ENCODE measurements at places on chromosomes 16 and 17.

DNA sequence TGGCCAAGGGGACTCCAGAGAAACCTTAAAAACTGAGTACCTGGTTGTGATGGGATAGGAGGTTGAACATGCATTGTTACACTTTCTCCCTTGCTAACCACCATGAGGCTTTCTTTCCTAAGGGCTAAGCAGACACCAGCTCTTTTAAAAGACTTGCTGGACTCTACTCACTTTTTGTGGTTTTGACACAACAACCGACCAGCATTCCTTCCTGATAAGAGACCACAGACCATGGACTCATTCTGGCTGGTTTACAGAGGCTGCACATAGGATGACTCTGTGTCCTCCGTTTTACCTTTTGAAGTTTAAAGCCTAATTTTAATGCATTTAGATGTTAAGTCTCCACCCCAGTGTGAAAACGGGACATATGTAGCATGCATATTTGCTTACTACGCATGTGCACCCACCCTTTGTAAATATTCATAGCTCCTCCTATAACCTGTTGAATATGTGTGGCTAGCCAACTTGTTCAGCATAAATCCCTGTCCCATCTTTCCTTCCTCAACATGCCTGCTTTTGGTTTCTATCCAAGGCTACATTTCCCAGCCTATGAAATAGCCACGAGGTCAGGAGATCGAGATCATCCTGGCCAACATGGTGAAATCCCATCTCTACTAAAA is 475.9 kb downstream of the GRIN2A start:
- no peak for DNase-seq

DNA sequence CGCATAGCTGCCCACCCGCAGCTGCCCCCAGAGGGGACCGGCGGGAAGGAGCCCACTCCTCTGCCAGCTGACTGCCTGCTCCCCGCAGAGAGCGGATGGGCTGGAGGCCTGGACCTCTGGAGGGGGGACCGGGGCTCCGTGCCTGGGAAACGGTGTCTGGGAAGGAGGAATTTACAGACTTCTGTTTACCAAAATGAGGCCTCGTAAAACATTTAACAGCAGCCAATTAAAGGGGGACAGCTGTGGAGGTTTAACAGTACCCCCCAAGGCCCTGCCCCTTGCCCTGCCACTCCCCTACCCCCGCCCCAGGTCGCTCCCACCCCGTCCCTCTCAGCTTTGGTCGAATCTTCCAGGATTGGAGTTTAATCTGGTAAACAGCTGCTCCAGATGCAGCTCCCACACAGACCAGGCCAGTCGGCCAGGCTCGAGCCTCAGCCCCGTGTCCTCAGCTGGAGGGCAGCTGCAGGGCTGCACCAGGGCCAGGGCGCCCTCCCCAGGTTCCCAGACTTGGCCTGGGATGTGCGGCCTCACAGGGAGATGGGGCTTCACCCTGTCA is 41.1 kb downstream of the BAHCC1 start:
- DNase-seq, result no peak

- no peak for DNase-seq
Observed at GRCh38 chr17:17808706-17809432, 27.9 kb downstream of the SREBF1 start.

GRCh38 chr17:31320791-31321190 is 631 bp downstream of the EVI2A start:
- no peak for DNase-seq

GRCh38 chr17:55340686-55341085 is 75.9 kb downstream of the HLF start:
- no peak for DNase-seq

DNA sequence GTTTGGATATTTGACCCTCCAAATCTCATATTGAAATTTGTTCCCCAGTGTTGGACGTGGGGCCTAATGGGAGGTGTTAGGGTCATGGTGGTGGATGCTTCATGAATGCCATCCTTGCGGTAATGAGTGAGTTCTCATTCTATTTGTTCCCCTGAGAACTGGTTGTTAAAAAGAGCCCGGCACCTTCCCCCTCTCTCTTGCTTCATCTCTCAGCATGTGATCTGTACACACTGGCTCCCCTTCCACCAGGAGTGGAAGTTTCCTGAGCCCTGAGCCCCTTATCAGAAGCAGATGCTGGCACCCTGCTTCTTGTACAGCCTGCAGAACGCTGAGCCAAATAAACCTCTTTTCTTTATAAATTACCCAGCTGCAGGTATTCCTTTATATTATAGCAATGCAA is 25.6 kb downstream of the PIK3R6 start:
- DNase-seq, result no peak

- no peak for DNase-seq
Observed at GRCh38 chr17:12104831-12105230, 84.2 kb downstream of the MAP2K4 start.

- peak; percentile 97 for DNase-seq
Observed at GRCh38 chr16:27203507-27204311, at the start of gene KDM8. TSS of gene KDM8 (plus strand) at chr16:27203526. CDS start at chr16:27210124, 6,598 bp downstream.

GRCh38 chr16:70751593-70751992 is 49.4 kb downstream of the VAC14 start:
- DNase-seq, result no peak

DNA sequence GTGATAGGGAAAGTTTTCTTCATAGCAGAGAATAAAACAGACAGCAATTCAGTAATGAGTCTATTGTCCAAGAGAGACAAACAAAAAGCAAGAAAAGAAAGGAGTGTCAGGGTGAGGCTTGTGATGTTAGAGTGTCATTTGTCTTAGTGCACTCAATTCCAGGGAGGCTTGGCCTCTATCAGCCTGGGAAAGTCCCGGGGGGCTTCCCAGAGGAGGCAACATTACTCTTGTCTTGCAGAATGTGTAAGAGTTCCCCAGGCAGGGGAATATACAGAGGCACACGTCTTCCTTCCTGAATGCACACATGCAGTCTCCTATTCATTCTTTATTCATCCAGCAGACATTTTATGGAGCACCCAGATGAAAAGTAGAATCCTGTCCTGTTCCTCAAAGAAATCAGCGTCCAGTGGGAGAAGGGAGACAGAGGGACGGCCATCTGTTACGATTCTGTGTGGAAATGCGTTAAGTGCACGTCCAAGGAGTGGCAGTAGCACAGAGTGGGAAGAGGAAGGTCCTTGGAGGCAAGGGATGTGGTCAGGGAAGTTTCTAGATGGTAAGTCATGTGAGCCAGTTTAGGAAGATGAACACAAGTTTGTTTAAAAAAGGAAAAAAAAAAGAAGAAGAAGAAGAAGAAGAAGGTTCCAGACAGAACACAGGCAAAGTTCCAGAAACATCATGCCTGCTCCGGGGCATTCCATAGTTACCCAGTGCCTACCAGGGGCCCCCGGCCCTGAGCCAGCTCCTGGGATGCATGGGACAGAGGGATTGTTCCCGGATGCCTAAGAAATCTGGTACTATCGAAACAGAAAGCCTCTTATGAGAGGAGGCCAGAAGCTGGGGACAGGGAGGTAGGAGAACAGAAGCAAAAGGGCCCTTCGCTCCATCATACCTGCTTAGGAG is 21.1 kb downstream of the CACNG4 start:
- DNase-seq, result no peak

DNA sequence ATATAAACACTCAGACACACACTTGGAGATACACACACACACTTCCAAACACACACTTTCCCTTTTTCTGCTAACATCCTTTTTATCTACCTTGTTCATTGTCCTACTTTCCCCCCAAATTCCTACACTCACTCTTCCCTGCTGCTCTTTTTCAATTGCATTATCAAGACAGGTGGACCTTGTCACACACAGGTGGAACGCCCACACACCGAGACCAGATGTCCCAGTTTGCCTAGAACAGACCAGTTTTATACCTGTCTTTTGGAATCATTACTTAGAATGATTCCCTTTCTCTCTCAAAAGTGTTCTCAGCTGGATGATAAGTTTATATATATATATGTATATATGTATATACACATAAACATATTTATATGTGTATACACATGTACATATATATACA is 50.7 kb upstream of the ARHGAP44 start:
- no peak for DNase-seq

DNA sequence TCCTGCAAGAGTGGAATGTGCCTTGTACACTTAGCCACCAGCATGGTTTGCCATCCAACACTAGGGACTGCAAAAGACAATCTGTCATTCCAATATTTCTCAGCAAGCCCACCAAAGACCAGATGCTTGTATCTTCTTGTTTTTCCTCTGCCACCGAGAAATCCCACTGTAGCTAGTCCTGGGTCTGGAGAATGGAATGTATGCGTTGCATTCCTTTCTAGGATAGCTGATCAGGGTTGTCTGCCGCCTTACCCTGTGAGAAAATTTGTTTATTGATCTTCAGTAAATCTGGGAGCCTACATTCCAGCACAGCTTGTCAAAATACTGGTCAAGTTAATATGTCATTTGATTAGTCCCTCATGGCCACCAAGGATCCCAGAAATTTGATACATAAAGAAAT is 28.1 kb upstream of the ADAMTS18 start:
- no peak for DNase-seq

GRCh38 chr17:43574348-43574747 is 28.2 kb upstream of the ETV4 start:
- DNase-seq, result no peak

DNA sequence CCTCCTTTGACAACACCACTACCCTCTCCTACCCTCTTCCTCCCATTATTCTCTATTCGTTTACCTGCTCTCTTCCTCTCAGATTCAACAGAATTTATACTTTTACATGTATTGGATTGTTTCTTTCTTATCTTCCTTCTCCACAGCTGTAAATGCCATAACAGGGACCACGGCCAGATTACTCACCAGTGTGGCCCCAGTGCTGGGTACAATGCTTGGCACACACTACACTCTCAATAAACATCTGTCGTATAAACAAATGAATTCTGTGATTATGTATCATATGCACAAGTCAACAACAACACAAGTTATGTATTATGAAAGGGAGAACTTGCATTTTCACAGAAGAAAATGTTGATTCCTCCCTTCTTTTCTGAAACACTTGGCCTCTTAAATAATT is 20.0 kb downstream of the AARSD1 start:
- DNase-seq, result no peak

GRCh38 chr16:30947859-30948666 is 805 bp upstream of the ORAI3 start:
- DNase-seq, result no peak

DNA sequence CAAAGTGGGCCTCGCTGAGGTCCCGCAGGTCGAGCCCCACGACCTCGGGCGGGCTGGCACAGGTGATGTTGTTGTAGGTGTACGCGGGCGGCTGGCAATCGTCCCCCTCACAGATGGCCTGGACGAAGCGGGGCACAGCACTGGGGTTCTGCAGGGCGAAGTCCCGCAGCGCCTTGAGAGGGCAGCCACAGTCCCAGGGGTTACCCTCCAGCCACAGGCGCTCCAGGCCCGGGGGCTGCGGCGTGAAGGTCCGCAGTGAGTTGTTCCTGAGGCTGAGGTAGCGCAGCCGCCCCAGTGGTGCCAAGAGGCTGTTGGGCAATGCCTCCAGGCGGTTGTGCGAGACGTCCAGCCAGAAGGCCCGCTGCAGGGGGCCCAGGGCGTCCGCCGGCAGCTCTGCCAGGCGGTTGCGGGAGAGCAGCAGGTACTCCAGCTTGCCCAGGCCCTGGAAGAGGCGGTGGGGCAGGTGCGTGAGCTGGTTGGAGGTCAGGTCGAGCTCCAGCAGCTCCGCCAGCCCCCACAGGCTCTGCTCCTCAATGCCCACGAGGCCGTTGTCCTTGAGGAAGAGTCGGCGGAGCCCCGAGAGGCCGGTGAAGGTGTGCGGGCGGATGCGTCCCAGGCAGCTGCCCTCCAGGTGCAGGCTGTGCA is 2.8 kb downstream of the IGFALS start:
- no peak for DNase-seq
